ENCODE measurements at places on chromosomes 7 and 10. TPM values are rescaled to one million over a fixed set of nuclear protein-coding genes. Genes with fewer than 3 reads are reported as not detected.

Gene PRLHR
- total RNA-seq, result not detected

Gene MEIG1
- total RNA-seq, result not detected

DNA sequence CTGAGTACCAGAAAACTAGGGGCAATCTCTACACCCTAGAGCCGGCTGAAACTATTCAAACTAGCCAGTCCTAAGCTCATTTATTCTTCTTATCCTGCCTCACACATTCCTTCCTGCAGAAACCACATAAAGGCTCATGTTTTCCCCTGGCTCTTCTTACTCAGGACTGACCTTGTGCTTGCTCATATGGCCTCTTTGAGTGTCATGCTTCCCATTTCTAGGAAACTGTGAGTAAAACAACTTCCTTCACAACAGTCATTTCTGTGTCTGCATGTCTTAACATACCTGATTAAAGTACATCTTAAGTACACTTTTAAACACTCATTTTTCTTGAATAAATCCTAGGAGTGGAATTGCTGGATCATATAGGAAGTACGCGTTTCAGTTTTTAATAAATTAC lies 52.3 kb upstream of the KIAA1217 start:
- H3K4me3 ChIP-seq, result no peak overlapping the region
- no peaks in the 10 kb centered on the region for H3K27me3 ChIP-seq
- no peak for DNase-seq
- no peaks in the 10 kb centered on the region for H3K4me1 ChIP-seq
- H3K27ac ChIP-seq, result no peak overlapping the region

DNA sequence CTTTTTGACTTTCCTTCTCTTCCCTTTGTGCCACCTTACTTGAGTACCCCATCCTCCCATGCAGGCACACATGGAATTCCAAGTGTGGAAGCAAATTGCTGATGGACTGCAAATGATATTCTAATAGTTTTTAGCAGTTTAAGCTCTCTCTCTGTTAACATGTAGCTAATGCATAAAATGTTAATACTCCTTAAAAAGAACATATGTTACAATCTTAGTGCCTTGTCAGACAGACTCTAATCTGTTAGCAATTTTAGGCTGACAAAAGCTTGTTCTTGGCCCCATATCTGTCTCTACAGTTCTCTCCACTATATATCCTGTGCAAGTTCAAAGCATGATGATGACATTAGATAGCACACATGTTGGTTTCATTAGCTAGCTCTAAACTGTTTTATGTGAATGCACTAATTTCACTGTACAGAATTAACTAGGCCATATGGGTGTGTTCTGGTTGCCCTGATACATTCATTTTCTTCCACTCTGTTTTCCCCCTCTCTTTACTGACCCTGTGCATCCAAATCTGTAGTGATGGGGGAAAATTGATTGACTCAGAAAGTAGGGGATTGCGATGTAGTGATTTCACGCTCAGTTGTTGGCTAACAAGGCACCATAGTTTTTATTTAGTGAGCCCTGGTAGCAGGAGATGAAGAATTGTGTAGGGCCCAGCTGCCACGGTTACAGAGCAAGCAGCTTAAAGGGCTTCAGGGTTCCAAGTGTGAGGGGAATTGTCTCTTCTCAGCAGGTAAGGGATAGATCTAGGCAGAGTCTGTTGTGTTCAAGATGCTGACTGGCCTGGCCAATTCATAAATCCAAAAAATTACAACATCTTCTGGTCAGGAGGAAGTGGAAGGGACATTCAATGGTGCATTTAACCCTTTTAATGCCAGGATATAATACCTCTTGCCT lies 114.6 kb upstream of the FZD1 start:
- H3K36me3 ChIP-seq, result no peaks in the 10 kb centered on the region
- H3K4me3 ChIP-seq, result no peak overlapping the region
- no peak for DNase-seq
- no peaks in the 10 kb centered on the region for H3K4me1 ChIP-seq
- H3K27ac ChIP-seq, result no peak overlapping the region
- no peaks in the 10 kb centered on the region for H3K27me3 ChIP-seq

DNA sequence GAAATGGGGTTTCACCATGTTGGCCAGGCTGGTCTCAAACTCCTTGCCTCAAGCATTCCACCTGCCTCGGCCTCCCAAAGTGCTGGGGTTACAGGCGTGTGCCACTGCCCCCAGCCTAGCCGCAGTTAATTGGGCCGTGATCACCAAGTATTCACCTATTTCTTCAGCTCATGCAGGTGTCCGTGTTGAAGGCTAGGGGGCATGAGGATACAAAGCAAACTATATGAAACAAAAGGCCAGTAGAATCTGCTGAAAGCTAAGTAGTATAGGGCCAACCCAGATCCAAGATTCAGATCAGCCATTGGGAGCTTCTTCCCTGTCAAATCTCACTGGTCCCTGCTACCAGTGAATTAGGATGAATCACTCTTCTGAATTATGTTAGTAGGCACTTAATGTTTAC lies 73.4 kb downstream of the LRRC4 start:
- no peak overlapping the region for H3K4me3 ChIP-seq
- no peak overlapping the region for H3K27ac ChIP-seq
- no peak for DNase-seq
- no peaks in the 10 kb centered on the region for H3K36me3 ChIP-seq
- no peaks in the 10 kb centered on the region for H3K27me3 ChIP-seq
- peaks cover 10% of the 10 kb centered on the region for H3K4me1 ChIP-seq

GRCh38 chr10:123562387-123562786 lies 103.8 kb upstream of the GPR26 start:
- H3K36me3 ChIP-seq, result no peaks in the 10 kb centered on the region
- no peak overlapping the region for H3K4me3 ChIP-seq
- DNase-seq, result no peak
- no peak overlapping the region for H3K27ac ChIP-seq
- H3K27me3 ChIP-seq, result no peaks in the 10 kb centered on the region

Gene NUTM2E
- not detected for total RNA-seq

Data from upper lobe of right lung (tissue), 1 donor.